ENCODE measurements at places on chromosomes 6 and 20.

GRCh38 chr6:160427312-160428068 is 79.3 kb downstream of the SLC22A3 start:
- no peak for DNase-seq

DNA sequence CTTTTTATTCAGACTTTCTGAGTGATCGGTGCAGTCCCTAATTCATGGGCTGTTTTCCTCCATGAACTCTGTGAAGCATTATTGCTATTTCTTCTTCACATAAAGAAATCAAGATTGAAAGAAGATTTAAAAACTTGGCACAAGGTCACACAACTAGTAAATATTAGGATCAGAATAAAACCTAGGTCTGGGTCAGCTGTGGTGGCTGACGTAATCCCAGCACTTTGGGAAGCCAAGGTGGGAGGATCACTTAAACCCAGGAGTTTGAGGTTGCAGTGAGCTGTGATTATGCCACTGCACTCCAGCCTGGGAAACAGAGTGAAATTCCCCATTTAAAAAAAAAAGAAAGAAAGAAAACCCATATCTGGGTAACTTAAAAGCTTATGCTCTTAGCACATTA is 1.4 kb downstream of the ZSCAN9 start:
- no peak for DNase-seq

GRCh38 chr20:38260025-38260377 is 534 bp downstream of the KIAA1755 start:
- no peak for DNase-seq

GRCh38 chr20:10221021-10221420 is 2.4 kb downstream of the SNAP25 start:
- DNase-seq: no peak

GRCh38 chr20:63769891-63770474 is 30.4 kb downstream of the SLC2A4RG start:
- no peak for DNase-seq

All from CD4-positive, alpha-beta T cell (primary cell).